Caki2 (cell line): ENCODE measurements at places on chromosomes 11 and 22. TPM values are rescaled to one million over a fixed set of nuclear protein-coding genes. Genes with fewer than 3 reads are reported as not detected.

Gene CD44
- 219 and 226 TPM in 2 replicates for total RNA-seq

Gene C11orf86
- not detected in 2 replicates for total RNA-seq

Gene MMP10
- 2.1 TPM in 1 of 2 replicates, not detected in the other for total RNA-seq

Gene UBQLNL
- 0.14 TPM in 1 of 2 replicates, not detected in the other for total RNA-seq

Gene NOL12
- 70.5 and 107 TPM in 2 replicates for total RNA-seq
